ENCODE measurements at places on chromosomes 11 and 22.

GRCh38 chr11:76791861-76792260 is 8.7 kb downstream of the TSKU start:
- DNase-seq = no peak

DNA sequence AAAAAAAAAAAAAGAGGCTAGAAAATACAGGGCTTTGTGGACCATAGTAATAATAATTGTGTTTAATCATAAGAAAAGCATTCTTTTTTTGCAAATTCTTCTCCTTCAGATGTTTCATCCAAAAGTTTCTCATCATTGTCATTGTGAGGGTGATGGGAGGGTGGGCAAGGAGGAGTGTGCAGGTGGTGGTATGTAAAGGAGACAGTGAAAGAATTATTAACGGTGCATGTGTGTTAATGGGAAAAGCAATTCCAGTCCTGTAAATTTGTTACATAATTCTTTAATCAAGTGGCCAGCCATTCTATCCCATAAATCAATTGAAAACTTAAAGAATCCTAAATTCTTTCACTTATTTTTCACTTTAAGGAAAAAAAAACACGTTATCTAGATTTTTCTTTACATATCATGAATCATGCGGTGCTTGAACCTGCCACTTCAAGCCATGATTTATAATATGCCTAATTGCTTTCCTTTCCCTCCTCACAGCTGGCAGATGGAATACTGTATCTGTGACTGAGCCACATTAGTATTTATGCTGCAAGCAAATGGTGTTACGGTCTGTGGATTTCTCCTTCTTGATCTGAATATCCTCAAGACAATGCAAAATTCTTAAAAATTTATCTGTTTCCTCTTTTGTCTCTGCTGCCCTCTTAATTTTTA is 318.5 kb downstream of the JRKL start:
- DNase-seq = no peak

DNA sequence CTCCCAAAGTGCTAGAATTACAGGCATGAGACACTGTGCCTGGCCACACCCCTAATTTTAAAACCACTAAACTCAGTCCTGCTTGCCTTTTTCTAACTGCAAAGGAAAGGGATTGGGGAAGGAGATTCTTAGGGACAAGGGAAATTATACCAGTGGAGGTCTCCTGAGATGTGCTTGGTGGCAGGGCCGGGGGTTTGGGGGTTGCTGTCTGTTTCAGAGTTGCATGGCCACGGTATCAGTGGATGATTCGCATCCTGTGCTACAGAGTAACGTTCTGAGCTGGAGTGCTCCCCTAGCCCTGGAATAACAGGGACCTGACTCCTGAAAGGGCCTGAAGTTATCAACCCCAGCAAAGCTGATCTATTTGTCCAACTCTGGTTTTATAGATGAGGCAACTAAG is 846 bp upstream of the GPHA2 start:
- DNase-seq = no peak

- DNase-seq = no peak
Measured at GRCh38 chr11:69930081-69931059, 111.2 kb upstream of the FGF3 start.

DNA sequence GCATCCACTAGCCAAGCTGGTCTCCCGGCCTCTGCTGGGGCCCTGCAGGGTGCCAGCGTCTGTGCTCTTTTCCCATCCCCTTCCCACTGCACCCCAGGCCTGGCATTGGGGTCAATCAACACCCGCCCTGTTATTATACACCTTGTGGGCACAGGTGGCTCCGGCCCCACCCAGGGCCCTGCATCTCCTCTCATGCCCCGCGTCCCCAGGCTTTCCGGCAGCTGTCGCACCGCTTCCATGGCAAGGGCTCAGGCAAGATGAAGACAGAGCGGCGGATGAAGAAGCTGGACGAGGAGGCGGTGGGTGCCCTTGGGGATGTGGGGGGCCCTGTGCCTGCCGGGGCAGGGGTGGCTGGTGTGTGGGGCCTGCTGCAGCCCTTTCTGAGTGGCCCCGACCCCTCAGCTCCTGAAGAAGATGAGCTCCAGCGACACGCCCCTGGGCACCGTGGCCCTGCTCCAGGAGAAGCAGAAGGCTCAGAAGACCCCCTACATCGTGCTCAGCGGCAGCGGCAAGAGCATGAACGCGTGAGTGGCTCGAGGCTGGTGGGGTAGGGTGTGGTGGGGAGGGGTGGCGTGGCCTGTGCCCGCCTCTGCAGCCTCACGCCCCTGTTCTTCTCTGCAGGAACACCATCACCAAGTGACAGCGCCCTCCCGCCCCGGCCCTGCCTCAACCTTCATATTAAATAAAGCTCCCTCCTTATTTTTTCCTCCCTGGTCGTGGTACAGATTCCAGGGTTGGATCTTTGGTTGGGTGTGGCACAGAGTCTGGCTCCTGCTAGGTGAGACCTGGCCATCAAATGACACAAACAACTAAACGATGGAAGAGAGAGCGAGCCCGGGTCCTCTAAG is 17.1 kb downstream of the SART1 start:
- no peak for DNase-seq

- no peak for DNase-seq
Measured at GRCh38 chr11:32464078-32464477, 28.7 kb upstream of the WT1 start.

DNA sequence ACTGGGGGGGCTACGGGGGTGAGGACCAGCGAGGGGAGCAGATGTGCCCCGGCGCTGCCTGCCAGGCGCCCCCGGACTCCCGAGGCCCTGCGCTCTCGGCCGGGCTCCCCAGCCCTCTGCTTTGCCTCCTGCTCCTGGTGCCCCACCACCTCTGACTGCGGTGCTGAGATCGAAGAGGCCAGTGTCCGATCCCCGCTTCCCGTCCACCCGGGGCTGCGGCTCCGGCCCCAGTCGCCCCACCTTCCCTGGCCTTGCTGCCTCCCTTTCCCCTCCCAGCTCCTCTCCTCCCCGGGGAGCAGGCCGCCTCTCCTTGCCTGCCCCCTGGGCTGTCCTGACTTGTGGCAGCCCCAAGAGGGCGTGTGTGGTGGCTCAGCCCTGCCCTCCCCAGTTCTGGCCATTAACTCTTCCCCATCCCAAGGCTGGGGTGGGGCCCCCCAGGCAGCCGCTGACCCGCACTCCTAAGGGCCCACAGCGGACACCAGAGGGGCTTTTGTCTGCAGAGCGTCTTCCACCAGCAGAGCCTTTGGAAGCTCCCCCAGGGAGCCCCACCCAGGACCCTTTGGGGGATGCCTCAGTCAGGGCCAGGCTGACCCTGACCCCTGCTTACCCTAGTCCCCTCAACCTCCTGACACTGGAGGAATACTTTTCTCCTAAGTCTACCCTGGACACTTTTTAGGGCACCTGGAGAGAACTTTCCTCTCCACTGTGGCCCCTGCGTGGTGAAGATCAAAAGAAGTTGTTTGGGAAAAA is 16.6 kb downstream of the RTN4RL2 start:
- DNase-seq = no peak

GRCh38 chr22:25990940-25991339 is 178.3 kb upstream of the SEZ6L start:
- DNase-seq = no peak

DNA sequence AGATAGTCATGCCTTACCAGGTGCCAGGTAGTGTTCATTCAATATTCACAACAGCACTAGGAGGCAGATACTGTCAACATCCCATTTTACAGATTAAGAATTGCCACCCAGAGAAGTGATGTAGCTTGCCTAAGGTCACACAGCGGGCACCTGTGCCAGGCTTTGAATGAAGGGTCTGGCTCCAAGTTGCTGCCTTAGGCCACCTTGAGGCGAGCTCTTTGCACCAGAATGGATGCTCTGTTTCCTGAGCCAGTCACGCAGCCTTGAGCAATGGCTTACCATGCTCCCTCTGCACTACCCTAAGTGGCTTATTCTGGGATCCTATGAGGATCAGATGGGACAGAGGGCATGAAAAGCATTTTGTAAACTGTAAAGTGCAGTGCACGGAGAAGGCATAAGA is 25.1 kb upstream of the TIMP3 start:
- no peak for DNase-seq

- DNase-seq = no peak
Measured at GRCh38 chr11:80182901-80183300, 742.1 kb upstream of the TENM4 start.

GRCh38 chr11:119506436-119506835 is 83.5 kb upstream of the THY1 start:
- no peak for DNase-seq
